ENCODE measurements at places on chromosomes 12 and 14.

- DNase-seq = no peak
Observed at GRCh38 chr12:131621701-131622421, 89.0 kb upstream of the SFSWAP start.

DNA sequence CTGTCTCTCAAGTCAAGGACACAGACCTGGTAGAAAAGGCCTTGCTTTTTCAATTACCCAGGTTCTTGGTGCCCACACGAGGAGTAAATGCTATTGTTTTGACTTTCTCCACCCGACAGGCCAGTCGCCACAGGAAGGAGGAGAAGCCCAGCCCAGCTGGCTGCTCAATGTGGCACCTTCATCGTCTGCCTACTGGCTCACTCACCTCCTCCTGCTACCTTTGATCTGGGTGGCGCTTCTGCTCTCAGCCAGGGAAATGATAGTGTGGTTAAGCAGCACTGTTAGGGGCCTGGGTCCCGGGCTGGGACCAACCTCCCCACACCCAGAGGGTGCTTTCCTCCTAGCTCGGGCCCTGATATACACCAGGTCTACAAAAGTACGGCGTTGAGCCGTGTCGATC lies 75.0 kb upstream of the FZD10 start:
- no peak for DNase-seq

- no peak for DNase-seq
Observed at GRCh38 chr12:65977384-65977783, 153.1 kb downstream of the HMGA2 start.

DNA sequence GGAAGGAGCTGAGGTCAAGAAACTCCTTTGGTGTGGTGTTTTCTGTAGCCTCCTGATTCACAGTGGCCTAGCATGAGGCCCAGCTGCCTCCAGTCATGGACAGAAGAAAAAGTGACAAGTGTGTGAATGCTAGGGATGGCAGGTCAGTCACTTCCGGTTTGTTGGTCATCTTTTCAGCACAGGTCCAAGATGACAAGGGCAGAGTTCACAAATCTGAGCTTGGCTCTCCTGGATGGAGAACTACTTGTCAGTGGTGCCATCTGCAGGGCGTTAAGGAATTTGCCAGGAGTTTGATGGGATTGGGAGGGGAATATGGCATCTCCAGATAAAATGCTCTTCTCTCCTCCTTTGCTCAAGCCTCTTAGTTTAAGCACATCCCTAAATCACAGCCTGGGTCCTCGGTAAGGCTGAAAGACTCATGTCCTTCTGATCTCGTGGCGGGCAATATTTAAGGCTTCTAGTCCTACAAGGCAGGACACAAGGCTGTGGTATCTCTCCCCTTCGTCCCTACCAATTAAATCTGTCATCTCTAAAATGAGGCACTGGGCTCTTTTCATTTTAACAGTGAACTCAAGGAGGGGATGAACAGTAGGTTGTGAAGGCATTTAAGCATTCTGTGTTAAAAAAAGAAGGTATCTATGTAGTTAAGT lies 10.0 kb downstream of the TUBA1B start:
- DNase-seq = no peak

- DNase-seq = no peak
Observed at GRCh38 chr12:75666939-75667334, 155.5 kb upstream of the KRR1 start.

- no peak for DNase-seq
Observed at GRCh38 chr14:74978416-74978947, 23.1 kb upstream of the PGF start.

DNA sequence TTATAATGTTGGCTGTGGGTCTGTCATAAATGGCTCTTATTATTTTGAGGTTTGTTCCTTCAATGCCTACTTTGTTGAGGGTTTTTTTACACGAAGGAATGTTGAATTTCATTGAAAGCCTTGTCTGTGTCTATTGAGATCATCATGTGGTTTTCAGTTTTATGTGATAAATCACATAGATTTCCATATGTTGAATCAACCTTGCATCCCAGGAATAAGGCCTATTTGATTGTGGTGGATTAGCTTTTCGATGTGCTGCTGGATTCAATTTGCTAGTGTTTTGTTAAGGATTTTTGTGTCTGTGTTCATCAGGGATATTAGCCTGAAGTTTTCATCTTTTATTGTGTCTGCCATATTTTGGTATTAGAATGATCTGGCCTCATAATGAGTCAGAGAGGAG lies 27.6 kb downstream of the SLC2A13 start:
- DNase-seq = no peak

GRCh38 chr14:38884109-38884508 lies 218.9 kb downstream of the SEC23A start:
- no peak for DNase-seq

DNA sequence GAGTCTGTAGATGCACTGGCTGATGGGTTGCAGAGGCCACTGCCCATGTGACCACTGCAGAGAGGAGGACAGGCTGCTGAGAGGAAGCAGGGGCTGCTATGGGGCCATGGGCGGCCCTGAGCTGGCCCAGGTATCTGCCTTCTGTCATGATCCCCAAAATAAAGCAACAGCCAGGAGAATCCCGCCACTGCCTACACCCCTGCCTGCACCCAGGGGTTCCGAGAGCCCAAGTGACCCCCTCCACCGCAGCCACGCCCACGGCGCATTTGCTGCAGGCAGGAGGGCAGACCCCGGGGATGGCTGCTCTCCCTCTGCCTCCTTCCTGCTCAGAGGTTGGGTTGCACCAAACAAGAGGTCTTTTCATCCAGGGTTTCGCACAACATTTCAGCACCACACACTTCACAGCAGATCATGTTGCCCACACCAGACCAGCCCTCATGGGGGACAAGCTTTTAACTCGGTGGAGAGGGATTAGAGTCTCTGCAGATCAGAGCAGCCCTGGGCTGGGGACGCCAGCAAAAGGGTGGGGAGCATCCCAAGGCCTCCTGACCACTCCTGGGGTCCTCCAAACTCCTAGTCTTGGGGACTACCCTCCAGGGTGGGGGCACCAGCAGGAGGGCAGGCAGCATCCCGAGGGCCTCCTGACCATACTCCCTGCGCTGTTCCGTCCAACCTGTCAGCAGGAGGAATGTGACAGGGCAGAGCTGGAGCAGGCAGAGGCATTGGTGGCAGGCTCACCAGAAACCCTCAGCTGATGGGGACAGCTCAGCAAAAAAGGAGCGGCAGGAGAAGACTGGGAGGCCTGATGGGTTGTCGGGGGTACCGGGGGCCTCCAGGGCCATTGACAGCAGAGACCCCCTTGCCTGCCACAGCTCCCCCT lies 14.1 kb downstream of the CCDC85C start:
- no peak for DNase-seq

GRCh38 chr12:4153343-4153892 lies 120.1 kb upstream of the CCND2 start:
- DNase-seq = peak; percentile 53

DNA sequence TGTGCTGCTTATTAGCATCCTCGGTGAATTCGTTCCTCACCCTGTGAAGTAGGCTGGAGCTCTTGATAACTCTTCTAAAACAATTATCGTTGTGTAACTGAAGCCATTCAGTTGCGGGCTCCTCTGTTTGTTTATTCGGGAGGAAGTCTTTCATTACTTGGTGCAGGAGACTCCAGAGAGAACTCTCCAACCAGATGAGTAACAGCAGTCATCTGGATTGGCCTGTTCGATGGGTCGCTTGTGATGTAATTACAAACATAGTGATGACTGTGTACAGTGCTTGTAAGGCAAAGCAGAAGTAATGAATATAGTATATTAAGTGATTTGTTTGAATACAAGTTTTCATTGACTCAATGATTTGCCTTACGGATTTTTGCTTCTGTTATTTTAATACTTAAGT lies 10.9 kb downstream of the ATP6V0A2 start:
- no peak for DNase-seq

GRCh38 chr12:19946550-19946949 lies 421.8 kb upstream of the PDE3A start:
- no peak for DNase-seq

- no peak for DNase-seq
Observed at GRCh38 chr14:94303111-94303510, 10.0 kb upstream of the SERPINA10 start.

DNA sequence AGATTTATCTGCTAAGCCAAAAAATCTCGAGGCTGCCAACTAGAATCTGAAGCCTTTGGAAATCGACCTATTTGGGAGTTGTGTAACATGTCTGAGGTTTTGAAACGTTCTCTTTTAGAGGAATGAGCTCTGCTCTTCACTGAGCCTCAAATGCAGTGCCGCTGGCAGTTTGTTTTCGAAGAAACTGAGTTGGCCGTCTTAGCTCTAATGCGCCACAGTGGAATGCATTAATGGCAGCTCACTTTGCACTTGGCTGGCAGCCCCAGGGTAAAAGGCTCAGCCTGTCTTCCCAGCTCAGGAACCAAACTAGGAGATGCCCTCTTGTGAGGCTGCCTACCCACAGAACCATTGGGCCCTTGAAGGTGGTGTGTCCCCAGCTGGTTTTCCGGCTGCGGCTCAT lies 53.8 kb downstream of the SFSWAP start:
- no peak for DNase-seq

DNA sequence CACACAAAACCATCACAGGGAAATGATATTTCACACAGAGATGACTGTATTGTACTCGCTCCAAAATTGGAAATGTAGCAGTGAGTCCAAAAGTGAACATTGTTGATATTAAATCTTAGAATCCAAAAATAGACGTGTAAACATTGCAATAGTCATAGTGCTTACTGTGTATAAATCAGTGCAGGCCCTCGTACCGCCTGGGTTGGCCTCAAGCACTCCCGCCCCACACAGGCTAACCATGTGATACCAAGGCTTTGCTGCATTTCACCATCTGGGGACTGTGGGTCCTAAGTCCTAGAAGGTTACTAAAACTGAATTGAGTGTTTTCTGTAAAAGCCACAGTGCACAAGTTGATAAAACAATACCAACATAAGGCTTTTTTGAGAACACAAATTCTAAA lies 107.3 kb downstream of the PPP2R5E start:
- no peak for DNase-seq

- DNase-seq = no peak
Observed at GRCh38 chr12:59185295-59185694, 265.0 kb upstream of the LRIG3 start.

DNA sequence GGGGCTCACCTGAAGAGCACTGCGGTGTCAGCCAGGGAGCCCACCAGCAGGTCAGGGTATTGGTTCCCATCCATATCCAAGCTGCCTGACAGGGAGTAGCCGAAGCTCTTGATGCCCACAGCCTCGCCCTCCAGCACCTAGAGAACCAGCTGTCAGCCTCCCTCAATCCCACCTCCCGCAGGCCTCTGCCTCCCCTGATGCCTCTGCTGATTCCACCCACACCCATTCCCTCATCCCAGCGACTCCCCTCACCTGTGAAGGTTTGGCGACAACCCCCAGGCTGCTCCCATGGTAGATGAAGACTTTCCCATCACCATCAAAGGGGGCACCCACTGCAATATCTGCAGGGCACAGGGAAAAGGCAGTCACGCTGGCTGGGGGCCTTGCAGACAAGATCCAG lies 10.0 kb downstream of the ITGA7 start:
- DNase-seq = no peak

DNA sequence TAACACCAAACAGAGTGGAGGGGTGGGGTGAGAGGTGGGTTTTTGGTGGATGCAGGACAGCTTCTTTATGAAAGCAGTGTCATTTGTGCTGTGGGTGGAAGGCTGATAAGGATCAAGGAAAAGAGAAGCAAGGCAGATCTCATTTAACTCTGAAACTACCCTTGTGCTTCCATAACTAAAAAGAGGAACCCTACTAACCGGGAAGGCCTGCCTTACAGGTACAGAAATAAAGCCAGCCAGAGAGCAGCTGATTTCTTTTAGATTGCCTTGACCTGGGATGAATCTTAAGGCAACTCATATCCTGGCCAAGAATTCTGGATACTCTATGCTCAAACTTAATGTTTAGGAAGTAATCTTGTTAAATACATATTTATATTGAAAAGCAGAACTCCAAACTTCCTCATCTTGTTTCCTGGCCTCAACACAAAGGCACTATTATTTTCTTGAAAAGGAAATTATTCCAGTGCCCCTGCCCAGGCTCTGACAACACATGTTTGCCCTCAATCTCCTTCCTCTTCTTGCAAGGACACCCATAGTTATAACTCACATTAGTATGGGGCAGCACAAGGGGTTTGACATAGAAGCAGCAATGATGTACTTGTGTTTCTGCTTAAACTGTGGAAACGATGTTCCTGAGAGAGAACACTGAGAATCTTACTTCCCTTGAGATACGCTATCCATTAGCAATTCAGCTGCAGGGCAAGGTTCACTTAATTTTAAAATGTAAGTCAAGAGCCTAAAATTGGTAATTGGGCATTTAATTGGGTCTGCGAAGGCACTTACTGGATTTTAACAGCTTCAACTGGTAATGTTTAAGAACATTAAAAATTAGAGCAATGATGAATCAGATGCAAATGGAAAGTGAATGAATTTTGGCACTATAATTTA lies 173.7 kb downstream of the STXBP6 start:
- no peak for DNase-seq

- no peak for DNase-seq
Observed at GRCh38 chr12:65634626-65635331, 189.5 kb upstream of the HMGA2 start.

GRCh38 chr14:103190741-103191140 lies 67.5 kb downstream of the TNFAIP2 start:
- DNase-seq = no peak

DNA sequence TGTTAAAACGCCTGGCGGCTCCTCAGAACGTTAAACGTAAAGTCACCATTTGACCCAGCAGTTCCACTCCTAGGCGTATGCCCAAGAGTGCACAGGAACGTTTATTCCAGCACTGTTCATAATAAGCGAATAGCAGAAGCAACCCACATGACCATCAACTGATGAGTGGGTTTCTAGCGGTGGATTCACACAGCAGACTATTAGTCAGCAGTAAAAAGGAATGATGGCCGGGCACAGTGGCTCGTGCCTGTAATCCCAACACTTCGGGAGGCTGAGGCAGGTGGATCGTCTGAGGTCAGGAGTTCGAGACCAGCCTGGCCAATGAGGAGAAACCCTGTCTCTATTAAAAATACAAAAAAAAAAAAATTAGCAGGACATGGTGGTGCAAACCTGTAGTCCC lies 22.4 kb upstream of the FBRSL1 start:
- DNase-seq = no peak

DNA sequence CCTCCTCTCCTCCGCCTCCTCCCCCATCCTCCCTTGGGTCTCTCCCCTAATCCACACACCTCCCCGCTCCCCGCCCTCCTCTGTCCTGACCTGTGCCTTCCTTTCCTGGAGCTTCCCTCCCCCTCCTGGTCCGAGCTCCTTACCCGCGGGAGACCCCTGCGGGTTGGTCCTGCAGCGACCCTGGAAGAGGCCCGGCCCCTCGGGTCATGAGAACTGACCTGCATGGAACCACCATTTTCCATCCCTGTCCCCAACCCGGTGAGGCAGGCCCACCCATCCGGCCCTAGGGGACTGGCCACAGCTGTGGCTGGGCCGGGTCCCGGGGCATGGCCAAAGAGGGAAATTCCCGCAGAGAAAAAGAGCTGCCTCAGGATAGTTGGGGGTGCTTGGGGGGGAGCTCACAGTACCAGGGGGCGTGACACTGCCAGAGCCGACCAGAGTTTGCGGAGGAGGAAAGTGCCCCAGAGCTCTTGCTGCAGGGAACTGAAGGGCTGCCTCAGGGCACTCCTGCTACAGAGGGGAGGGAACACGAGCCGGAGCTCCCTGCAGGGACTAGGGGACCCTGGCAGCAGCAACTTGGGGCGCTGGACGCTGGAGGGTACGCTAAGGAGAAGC lies 613 bp downstream of the ARHGEF40 start:
- DNase-seq = no peak
